ENCODE measurements at places on chromosomes 6 and 20.
A peak's percentile ranks its signal among the peaks of the same experiment; 100 is the strongest.

GRCh38 chr6:167757249-167757648, 69.5 kb upstream of the AFDN start:
- no peak for DNase-seq

DNA sequence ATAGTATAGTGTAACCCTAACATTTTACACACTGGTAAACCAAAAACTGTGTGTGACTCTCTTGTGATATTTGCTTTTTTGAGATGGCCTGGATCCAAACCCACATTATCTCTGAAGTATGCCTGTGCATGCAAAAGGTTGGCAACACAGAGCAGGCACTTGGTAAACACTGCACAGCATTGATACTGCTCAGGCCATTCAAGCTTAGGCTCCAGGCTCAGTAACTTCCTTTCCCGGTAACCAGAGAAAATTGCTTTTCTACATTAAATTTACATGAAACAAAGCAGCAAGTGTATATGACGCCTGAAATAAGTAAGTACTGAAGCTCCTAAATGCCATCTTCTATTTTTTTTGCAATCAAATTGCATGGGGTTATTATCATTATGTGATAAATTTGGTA, 205.7 kb downstream of the EPM2A start:
- DNase-seq: no peak

DNA sequence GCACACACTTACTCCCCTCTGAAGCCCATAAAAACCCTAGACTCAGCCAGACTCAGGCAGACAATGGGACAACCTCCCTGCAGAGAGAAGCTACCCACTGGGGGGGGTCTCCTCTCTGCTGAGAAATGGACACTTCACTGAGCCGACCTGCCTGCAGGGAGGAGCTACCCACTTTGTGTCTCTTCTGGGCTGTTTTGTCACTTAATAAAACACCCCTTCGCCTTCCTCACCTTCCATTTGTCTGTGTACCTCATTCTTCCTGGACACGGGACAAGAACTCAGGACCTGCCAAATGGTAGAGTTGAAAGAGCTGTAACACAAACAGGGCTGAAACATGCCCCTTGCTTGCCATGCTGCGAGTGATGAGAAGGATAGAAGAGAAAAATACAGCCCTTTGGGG, 151.7 kb upstream of the HDDC2 start:
- no peak for DNase-seq

- no peak for DNase-seq
Observed at GRCh38 chr6:142200846-142201628, 54.0 kb downstream of the VTA1 start.

- no peak for DNase-seq
Observed at GRCh38 chr6:40585223-40585622, 1.9 kb downstream of the LRFN2 start.

DNA sequence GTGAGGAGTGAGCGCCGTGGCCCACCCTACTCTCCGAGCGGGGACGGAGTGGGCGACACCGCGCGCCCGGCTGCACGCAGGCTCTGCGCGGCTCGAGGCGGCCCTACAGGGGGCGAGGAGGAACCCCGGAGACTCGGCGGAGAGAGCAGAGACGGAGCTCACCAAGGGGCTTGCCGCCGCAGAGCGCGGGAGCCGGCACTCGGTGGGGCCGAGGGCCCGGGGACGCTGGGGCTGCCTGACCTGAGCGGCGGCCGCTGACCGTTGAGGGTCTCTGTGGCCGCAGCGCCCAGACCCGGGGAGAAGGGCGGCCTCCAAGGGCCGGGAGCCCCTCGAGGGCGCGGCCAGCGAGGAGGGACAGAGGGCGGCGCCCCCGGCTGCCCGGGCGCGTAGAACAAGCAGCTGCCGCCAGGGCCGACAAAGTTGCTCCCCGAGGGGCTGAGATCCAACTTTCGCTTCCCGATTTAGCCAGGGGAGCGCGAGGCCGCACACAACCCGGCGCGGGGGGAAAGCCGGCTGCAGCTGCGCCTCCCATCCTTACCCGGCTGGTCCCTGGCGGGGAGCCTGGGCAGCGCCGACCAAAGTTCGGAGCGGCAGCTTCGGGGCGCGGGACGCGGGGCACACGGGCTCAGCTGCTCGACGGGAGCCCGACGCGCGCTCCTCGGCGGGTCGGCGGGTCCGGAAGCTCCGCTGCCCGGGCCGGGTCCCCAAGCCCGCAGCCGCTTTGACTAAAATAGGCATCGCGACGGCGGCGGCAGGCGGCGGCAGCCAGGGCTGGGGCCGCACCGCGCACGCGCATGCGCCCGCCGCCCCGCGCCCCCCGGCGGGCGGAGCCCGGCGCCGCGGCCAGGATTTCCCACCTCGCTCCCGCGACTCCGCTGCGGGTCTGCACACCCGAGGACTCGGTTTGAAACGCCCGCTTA, 43.1 kb downstream of the POPDC3 start:
- no peak for DNase-seq

DNA sequence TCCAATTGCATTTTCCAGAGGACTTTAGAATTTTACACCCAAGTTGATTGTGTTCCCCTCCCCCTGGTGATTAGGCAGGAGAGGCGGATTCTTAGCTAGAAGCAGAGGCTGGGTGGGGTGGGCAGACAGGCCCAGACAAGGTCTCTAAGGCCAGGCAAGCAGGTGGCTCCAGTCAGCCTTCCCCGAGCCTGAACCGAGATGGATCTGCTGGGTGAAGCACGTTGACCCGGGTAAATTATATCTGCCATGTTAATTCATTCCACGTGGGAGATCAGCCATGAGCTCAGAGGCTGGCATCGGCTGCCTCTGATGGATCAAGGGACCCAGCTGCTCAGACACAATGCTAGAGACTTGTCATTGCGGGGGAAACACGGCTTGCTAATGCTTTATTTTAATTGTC, 159.5 kb upstream of the MAFB start:
- no peak for DNase-seq

GRCh38 chr6:109713097-109713496, 22.0 kb downstream of the FIG4 start:
- DNase-seq: no peak

GRCh38 chr6:161943561-161943960, 669.7 kb upstream of the AGPAT4 start:
- no peak for DNase-seq

- DNase-seq: no peak
Observed at GRCh38 chr20:2783908-2784566, 16.4 kb downstream of the CPXM1 start.

- DNase-seq: no peak
Observed at GRCh38 chr6:142271476-142271875, 30.3 kb upstream of the ADGRG6 start.

GRCh38 chr20:29300579-29301551, 1956.6 kb upstream of the DEFB115 start:
- DNase-seq: no peak

GRCh38 chr6:43916924-43917877, 147.2 kb downstream of the VEGFA start:
- DNase-seq: no peak

- DNase-seq: no peak
Observed at GRCh38 chr6:15985379-15985959, 143.4 kb upstream of the MYLIP start.

GRCh38 chr20:46604551-46605133, 46.6 kb downstream of the SLC13A3 start:
- DNase-seq: no peak

GRCh38 chr20:57598060-57598459, 22.2 kb downstream of the ZBP1 start:
- DNase-seq: no peak

- DNase-seq: no peak
Observed at GRCh38 chr20:4633780-4634179, 87.9 kb upstream of the PRND start.

- no peak for DNase-seq
Observed at GRCh38 chr20:51930775-51931174, 128.5 kb upstream of the SALL4 start.

DNA sequence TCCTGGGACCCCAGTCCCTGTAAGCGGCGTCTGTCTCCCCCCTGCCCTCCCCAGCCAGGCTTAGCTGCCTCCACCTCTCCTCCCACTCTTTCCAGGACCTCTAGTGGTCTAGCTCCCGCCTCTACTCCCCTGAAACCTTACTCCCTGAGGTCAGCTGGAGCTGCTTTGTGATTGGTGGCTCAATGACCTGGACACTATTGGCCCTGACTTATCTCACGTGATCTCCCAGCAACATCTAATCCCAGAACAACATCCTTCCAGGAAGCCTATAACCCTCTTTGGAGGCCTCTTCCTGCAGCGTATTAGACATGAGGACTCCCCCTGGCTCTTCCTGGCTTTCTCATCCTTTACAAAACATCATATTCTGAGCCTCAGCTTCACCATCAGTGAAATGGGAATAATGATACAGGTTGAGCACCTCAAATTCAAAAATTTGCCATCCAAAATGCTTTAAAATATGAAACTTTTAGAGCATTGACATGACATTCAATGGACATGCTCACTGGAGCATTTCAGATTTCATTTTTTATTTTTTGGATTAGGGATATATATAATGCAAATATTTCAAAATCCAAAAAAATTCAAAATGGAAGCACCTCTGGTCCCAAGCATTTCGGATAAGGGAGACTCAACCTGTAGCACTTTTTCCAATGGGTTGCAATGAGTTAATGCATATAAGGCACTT, 16.3 kb upstream of the SRC start:
- DNase-seq: no peak

- DNase-seq: no peak
Observed at GRCh38 chr6:113447088-113447831, 409.9 kb upstream of the MARCKS start.

- no peak for DNase-seq
Observed at GRCh38 chr6:46933751-46934150, 12.0 kb upstream of the ADGRF5 start.

DNA sequence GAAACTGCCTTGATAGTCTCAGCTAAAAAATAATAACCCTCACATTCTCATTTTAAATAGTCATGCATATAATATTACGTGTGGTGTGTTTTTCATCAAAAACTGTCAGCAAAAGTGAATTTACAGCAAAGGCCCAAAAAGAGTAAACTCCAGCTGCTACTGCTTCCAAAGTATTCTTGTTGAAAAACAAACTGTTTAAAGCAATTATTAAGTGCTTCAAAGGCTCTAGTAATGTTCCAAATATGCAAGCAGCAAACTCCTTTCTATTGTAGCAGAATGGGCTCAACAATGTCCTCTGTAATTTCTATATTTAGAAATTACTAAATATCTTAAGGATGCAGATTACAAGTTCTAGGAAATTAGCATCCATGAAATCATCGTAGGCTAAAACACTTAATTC, 280.0 kb upstream of the TBX18 start:
- no peak for DNase-seq

DNA sequence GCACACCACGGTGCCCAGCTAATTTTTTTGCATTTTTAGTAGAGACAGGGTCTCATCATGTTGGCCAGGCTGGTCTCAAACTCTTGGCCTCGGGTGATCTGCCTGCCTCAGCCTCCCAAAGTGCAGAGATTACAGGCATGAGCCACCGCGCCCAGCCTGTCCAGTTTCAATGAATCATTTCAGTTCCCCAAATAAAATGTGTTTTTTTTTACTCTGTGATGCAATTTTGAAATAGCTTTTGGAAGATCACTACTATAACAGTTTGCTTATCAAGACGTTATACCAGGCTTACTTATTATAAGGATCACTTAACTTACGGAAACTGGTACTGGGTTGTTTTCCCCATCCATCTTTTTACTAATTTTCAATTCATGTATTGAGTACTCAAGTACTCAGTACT, 80.0 kb downstream of the SAMD5 start:
- no peak for DNase-seq

GRCh38 chr6:28980852-28981430, 24.2 kb downstream of the ZNF311 start:
- DNase-seq: peak; percentile 30

DNA sequence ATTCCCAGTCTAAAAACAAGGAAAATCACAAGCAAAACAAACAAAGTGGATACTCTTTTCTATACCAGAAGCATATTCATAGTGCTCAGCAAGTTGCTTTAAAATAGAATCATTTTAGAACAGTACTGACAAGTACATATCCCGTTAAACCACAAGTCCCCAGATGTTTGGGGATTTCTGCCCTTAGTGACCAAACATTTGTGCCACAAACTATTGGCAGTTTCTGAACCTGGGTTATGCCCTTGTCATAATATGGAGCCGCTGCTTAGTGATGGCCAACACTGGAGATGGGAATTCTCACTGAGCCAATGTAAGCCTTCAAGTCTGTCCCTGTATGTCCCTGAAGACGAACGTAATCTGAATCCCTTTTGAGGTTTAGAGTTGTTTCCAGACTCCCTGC, 436.7 kb upstream of the JAG1 start:
- no peak for DNase-seq

- no peak for DNase-seq
Observed at GRCh38 chr6:138526822-138527235, 27.5 kb upstream of the NHSL1 start.

DNA sequence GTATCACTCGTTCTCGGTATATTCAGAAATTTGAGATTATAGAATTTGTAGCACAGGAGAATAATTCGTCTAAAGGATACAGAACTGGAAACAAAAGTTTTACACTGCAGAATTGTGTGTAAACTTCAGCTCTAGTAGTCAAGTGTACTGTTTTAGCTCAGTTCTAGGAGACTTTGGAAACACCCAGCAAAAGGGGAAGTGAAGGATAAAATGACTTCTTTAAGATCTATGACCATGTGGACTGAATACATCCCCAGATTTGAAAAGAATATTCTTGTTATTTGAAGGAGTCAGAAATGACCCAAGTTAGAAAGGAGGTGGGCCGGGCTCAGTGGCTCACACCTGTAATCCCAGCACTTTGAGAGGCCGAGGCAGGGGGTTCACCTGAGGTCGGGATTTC, 174.0 kb upstream of the FOXQ1 start:
- DNase-seq: no peak

DNA sequence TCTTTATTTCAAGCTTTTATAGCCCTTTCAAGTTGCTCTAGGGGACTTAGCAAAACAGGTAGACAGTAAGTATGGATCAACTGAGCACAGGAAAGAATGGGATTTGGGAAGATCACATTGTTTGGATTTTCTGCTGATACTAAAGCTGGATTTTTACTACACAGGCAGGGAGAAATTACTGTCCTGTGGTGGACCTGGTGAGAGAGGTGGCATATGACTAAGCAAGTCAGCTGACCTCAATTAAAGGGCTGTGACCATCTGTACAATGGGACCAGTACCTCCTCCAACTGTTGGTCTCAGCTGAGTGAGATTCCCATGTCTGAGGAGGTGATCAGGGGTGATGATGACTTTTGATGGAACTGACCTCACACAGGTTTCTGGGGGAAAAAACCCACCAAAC, 28.0 kb downstream of the RREB1 start:
- DNase-seq: no peak

- DNase-seq: no peak
Observed at GRCh38 chr6:128558924-128559323, 38.5 kb upstream of the PTPRK start.

Measured in SK-N-MC (cell line).